Stimulated activated CD4-positive, alpha-beta T cell treated with anti-CD3 and anti-CD28 coated beads, Interleukin-2, amount 100 ng/mL, for 48 hours (primary cell): ENCODE measurements at places on chromosomes 4 and X.

GRCh38 chr4:71978210-71978835 lies 53.5 kb upstream of the NPFFR2 start:
- DNase-seq = no peak

DNA sequence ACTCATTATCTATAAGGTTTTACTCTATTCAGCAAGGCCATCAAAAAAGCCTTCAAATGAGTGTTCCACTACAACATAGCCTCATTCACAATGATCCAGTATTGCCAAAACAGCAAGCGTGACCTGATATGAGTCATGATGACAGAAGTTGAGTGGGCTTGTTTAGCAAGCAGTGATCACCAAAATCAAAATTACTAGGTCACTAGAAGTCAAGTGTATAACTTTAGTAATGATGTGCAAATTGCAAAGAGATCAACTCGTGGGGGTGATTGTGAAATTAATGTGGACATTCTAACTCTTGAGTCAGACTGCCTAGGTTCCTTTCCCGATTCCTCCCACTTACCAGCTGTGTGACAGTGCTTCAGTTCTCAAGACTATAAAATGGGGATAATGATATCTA lies 124.5 kb downstream of the CHM start:
- no peak for DNase-seq

- DNase-seq = peak; percentile 15
Measured at GRCh38 chrX:119605464-119606279, 552 bp downstream of the NKRF start.

GRCh38 chr4:2946812-2947600 lies 16.2 kb downstream of the NOP14 start:
- no peak for DNase-seq

GRCh38 chr4:166301266-166301665 lies 428.2 kb downstream of the TLL1 start:
- no peak for DNase-seq

DNA sequence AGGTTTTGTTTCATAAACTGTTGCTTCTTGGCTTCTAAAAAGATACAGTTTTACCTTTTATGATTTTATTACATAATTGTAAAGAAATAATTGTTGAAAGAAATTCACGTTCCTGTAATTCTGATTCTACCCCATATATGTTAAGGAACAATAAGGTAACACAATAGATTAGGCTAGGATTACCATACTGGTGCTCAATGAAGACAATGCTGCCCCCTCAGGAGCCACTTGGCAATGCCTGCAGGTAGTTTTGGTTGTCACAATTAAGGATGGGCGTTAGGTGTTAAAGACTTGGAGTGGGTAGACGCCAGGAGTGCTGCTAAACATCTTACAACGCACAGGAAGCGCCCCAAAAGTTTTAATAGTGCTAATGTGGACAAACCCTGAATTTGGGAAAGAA lies 133.2 kb downstream of the NLGN4X start:
- no peak for DNase-seq

- no peak for DNase-seq
Measured at GRCh38 chr4:76002176-76002575, 5.1 kb downstream of the CXCL9 start.

- no peak for DNase-seq
Measured at GRCh38 chr4:86757468-86757867, 91.7 kb downstream of the SLC10A6 start.

- no peak for DNase-seq
Measured at GRCh38 chr4:112170451-112170993, 25.3 kb downstream of the FAM241A start.

DNA sequence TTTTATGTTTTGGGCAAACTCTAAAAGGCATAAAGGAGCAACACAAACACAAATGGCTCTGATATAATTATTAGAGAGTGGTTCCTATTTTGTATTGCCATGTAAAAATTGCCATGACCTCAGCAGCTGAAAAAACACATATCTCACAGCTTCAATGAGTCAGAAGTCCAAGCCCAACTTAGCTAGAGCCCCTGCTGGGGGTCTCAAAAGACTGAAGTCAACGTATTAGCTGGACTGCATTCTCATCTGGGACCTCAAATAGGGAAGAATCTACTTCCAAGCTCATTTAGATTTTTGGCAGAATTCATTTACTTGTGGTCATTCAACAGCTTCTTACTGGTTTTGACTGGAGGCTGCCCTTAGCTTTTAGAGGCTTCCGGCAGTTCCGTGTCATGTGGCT lies 47.4 kb downstream of the FREM3 start:
- DNase-seq = no peak

GRCh38 chr4:127134490-127134889 lies 498.3 kb upstream of the INTU start:
- no peak for DNase-seq

DNA sequence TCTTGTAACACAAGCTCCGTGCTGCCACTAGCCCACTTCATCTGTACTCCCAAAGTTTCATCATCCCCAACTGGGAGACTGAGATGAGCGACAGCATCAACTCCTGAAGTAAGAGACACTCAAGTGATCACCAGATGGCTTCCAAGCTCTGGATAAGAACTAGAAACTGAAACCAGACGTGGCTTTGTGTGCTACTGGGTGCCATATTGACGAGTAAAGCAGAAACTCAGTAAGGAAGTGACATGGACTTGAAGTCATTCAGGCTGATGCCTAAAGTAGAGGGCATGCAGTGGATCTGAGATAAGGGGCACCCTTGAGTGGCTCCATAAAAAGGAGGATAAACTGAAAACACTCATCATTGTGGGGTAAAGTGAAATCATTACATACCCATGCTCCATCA lies 72.4 kb downstream of the PCYT1B start:
- DNase-seq = no peak

GRCh38 chr4:8648296-8648695 lies 55.7 kb downstream of the CPZ start:
- no peak for DNase-seq

DNA sequence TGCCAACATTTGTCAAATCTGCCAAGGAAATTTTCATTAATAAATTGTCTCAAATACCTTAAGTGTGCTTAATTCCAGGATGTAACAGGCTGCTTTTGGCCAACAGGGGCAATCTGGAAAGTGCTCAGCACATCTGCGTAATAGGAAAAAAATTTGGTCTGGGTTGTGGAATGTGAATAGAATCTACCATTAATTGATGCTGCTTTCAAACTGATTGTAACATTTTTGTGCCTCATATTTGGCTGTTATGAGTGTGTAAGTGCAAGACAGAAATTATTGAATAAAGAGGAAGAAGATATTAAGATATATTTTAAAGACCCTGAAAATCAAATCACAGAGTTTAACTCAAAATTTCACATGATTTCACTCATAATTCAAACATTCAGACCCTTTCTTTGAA lies 41.1 kb downstream of the REELD1 start:
- no peak for DNase-seq

- DNase-seq = no peak
Measured at GRCh38 chrX:97332963-97333362, 449.3 kb downstream of the RPA4 start.
